ENCODE measurements at places on chromosomes 2 and 18.
A peak's percentile ranks its signal among the peaks of the same experiment; 100 is the strongest.

- DNase-seq: no peak
These were observed at the start of gene ABHD1 for GRCh38 chr2:27123302-27124150. Gene ABHD1 (plus strand): TSS chr2:27123815. CDS start chr2:27123949, 134 bp downstream.

GRCh38 chr2:10382354-10383061 is 65.6 kb downstream of the ODC1 start:
- DNase-seq: no peak

DNA sequence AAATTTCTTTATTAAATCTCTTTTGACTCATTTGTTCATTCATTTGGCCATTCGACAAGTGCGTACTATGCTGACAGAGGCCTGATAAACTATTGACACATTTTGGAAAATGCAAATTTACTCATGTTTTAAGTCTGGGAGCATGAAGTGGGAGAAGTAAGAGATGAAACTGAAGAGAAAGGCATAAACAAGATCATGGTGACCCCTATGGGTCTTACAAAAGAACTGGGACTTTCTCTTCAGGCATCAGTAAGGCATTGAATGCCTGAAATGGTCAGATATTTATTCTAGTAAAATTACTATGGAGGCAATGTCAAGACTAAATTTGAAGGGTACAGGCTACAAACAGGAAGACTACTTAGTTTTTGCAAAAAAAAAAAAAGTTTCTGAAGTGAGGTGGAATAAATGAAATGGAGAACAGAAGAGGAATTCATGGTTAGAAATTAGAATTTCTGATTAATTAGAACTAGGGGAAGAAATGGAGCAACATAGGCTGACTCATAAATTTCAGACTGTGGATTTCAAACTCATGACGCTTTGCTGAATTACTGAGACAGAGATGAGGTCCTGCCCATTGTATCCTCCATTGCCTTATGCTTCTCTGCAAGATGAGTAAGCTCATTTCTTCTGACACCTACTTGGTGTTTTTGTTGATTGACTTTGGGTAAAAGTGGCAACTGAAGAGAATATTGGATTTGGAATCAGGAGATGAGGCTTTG is 32.7 kb downstream of the VSNL1 start:
- DNase-seq: no peak

GRCh38 chr2:17749753-17750438 is 3.7 kb downstream of the SMC6 start:
- DNase-seq: no peak

GRCh38 chr2:16840496-16841172 is 175.0 kb upstream of the CYRIA start:
- DNase-seq: no peak

- no peak for DNase-seq
These were observed 86.1 kb upstream of the BCL2L11 start for GRCh38 chr2:111034606-111035005.

DNA sequence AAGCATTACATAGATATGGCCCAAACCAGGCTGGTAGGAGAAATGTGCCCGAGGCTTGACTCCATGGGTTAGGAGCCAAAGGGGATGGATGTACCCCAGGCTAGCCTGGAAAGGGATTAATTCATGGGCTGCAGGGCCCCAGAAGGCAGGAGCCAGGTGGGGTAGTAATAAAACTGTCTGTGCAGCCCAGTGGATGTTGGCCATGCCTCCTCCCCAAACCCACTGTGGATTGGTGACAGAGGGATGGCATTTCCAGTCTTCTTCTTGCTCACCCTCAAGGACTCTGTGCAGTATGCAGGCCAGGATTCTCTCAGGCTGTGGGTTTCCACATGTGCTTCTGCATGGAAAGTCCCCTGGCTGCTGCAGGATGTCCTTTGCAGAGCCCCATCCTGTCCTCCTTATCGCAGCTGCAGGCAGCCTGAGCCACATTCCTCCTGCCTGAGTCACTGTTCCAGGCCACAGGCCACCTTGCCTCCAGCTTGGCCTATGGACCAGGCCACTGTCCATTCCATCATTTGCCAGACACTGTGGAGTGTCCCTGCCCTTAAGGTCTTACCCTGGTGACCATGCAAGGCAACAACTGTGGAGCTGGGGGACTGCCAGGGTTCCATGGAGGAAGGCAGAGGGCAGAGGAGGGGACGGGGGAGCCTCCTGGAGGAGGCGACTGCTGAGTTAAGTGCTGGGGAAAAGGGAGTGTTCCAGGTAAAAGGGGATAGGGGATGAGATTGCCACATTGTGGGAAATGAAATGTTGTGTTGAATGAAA is 38.9 kb downstream of the INO80C start:
- DNase-seq: no peak

DNA sequence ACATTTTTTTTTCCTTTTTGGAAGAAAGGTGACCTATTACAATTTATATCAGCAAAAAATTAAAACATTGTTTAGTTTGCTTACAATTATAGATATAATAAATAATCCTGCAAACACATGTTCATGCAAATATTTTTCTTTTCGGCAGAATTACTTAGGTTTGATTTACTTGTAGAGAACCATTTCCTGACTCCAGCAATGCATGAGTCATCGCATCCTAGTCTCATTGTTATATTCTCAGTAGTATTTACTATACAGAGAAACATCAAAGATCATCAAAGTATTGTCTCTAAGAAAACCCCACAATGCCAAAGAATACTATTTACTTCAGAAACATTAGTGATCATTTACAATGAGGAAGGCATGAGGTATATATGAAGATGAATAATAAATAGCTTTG is 40.4 kb upstream of the MTIF2 start:
- peak; percentile 34 for DNase-seq

- DNase-seq: no peak
These were observed 7.5 kb downstream of the ANKRD53 start for GRCh38 chr2:70985956-70986355.

DNA sequence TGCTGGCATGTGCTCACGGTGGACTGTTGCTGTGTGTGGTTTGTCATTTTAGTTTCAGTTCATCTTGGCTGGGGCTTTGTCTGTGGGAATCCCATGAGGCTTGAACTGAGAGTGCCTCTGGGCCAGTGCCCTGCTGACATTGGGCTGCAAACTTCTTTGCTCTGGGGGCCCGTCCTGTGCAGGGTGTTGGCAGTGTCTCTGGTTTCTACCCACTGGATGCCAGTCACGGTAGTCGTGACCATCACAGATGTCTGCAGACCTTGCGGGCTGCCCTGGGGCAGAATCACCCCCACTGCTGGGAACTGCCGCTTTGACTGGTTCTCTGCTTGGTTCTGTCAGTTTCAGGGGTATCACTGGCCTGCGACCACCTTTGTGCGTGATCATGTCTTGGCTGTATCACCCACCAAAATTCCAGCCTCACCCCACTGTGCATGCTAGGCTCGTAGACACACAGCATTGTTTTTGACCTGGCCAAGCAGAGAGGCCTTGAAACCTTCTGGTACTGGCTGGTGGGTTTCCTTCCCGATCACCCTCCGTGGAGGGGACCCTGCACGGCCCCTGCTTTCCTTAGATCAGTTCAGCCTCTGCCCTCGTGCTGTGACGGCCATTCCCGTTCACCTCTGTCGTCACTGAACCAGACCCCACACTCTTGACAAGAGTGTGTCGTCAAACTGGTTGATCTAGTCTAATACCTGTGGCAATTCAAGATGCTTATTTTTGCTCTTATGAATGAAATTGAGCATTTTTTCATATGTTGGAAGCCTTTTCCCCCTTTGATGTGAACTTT is 57.6 kb downstream of the KCNG2 start:
- no peak for DNase-seq

DNA sequence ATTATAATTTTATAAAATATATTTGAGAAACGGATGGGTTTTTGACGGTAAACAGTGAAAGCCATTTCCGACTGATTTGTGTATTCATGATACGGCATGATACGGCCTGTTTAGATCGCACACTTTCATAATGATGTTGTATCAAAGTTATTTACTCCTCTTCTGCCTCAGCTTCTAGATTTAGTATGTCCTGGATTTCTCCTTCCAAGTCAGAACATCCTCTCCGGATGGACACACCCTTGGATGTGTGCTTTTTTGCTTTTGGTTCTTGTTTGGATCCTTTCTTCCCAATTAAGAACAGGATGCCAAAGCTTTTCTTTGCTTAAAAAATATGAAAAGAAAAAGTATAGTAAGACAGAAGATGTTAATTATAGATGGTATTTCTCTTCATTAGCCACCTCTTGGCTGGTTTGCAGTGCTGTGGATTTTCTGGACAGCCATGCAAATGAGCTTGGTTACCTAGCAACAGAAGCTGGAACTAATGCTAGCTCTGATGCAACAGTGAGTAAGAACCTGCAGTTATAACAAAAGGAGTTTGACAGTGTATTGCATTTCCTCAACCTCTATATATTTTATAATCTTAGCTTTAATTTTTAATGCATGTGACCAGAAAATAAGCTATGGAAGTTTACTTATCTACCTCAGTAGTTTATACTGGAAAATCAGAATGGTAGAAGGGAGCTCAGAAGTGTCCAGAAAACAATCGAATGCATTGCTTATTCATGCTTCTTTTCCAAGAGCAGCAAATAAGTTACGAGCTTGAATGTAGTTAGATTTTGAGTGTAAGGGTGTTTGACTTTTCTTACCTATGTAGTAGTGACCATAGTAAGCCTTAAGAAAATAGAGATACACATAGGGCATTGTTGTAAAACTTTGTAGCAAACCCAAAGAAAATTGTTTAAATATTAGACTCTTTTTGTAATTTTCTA is 27.9 kb downstream of the RMND5A start:
- peak; percentile 52 for DNase-seq

GRCh38 chr2:176071330-176072291 is 12.2 kb downstream of the EVX2 start:
- no peak for DNase-seq

DNA sequence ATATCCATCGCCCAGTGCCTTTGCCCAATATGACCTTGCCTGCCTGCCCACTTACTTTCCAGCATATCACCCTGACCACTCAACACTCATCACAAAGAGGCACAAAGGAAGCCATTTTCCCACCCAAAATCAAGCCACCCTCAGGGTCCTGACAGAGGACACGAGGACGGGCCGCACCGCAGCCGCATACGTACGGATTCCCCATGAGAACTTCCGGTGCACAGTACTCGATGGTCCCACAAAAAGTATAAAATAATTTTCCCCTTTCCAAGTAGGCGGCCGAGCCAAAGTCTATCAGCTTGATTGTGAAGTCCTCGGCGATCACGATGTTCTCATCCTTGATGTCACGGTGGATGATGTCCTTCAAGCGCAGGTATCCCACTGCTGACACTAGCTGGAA is 10.0 kb upstream of the MTERF4 start:
- no peak for DNase-seq

- DNase-seq: no peak
These were observed 183.4 kb upstream of the CDH7 start for GRCh38 chr18:65567372-65567771.

DNA sequence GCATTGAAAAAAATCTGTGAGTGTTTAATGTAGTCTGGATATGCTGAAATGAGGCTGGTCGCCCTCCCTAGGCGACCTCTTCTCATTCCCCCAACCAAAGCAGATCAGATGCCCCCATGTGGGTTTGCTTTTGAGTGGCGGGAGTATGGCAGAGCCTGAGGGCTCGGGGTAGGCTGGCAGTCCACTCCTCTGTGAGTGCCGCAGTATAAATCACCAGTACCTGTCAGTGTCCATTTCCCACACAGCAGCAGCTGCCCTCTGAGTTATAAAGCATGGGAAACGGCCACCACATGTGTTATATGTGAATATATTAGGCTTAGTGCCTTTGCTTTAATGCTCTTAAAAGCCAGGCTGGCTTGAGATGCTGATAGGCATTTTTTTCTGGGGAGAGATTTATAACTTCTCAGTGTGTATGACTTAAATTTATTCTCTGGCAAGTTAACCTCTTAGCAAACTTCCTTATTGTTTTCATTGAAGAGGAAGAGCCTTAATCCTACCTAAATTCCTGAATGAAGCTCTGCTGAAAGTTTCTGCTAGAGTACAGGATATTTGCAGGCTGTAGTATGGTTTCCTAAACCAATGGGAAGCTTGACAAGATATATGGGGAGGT is 3.8 kb downstream of the DCC start:
- DNase-seq: no peak

Measured in amniotic stem cell (primary cell).